NCI-H2081 (cell line): ENCODE measurements at places on chromosomes 4 and X.

GRCh38 chr4:8085491-8086117 is 73.0 kb downstream of the ABLIM2 start:
- peak; percentile 23 for DNase-seq

DNA sequence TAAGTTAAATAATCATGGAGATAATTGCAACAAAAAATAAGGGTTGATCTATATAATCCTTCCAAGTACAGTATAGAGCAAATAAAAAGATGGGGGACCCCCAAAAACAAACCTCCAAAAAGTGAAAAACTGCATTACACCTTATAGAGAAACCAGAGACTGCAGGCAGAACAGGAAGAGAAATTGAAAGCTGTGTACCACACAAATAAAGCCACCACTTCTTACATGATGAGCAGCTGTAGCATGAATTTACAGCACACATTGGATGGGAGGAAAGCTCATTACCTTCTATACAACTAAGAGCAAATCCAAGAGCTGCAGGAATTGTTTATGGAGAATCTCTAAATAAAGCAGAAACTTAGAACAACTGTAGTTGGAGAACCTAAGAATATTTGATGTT is 152.4 kb upstream of the PDE5A start:
- DNase-seq = no peak

- DNase-seq = peak; percentile 15
These were observed 70.8 kb upstream of the HHIP start for GRCh38 chr4:144575181-144575580.

DNA sequence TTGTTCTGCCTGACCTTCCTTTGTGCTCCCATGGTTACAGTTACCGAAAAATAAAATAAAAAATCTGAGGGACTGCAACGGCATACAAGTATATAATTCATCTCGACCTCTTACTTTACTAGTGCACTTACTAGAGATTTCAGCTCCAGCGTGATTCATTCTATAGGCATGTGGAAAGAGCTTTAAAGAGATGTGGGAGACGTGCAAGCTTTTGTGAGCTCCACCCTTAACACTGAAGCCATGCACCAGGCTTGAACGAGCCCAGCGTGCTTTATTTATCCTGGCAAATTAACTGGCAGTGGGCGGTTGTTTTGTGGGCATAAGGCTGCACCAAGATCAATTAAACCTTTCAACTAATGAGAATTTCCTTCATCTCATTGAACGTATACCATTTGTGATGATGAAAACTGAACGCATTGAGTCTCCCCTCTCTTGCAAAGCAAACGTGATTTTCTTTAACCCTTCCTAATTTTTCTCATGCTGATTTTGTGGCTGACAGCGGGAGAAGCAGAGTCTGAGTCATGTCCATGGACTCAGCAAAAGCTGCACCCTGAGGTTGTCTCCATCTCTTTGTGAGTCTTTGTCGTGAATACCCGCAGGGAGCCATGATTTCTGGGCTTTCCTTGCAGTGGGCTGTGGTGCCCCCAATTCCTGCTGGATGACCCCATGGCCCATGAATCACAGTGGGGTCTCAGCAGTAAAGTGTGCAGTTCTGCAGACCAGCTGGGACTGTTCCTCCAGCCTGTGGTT is 60.1 kb downstream of the MXRA5 start:
- no peak for DNase-seq

GRCh38 chrX:15946783-15947580 is 92.4 kb upstream of the AP1S2 start:
- no peak for DNase-seq

DNA sequence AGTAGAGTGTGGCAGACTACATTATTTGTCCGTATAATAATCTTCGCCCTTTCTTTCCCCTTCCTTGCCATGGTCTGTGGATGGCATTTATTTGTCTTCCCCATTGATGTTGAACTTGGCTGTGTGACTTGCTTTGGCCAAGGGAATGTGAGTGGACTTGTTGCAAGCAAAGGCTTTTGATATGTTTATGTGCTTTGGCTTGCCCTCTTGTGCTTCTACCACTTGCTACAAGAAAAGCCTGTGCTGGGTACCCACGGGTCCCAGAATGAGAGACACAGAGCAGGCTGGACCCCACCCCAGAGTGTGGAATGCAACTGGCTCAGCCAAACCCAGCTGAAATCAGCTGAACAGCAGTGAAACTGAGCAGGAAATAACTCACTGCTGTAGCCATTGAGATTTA is 63.0 kb downstream of the FAM184B start:
- DNase-seq = no peak

GRCh38 chr4:113397114-113397701 is 347.8 kb downstream of the ANK2 start:
- DNase-seq = no peak

DNA sequence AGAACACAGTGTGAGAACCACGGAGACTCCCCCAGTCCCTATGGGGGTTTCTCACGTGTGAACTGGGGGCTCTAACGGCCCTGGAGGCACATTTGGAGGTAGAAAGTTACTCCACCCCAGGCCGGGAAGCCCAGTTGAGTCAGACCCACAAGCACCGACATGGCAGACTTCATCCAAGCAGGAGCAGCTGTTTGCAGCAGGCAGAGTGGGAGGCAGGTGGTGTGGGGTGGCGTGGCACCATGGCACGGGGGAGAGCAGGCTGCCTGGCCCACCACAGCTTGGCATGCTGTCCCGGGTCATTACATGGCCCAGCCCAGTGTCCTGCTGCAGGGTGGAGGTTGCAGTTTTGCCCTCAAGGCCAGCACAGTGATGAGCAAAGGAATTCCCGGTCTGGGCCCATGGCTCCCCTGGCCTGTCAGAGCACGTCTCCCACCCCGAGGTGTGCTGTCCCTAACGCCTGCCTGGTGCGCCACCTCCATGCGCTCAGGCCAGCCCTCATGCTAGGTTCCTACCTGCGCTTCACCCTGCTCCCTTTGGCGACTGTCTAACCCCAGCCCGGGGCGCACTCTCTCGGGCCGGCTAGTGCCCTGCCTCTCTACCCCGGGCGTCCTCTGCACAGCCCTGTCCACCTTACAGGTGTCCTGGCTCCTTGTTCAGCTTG is 90.6 kb upstream of the AFAP1 start:
- no peak for DNase-seq

DNA sequence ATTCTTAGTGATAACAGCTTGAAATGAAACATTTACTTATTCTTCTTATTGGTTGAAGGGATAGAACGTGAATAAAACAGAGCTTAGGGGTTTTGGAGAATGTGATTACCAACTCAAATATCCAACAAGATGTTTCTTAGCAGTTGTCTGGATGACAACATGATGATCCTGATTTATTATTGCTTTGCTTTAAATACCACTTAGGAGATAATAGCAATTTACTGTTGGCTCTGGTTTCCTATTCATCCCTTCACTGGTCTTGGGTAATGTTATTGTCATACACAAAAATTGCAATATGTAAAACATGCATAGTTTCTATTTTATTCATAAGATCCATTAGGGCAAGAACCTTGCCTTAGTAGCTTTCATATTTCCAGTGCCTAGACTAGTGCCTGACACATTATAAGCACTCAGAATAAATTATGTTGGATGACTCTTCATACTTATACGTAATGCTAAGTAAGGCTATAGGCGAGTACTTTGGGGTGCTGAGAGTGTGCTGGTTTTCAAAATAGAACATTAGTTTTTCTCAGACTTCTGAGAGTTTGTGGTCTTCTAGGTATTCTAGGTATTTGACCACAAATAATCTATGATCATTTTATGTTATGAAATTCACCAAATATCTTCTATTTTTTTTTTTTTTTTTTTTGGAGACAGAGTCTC is 58.6 kb upstream of the PGRMC2 start:
- DNase-seq = no peak

GRCh38 chr4:82644734-82645126 is 82.9 kb upstream of the TMEM150C start:
- DNase-seq = no peak

DNA sequence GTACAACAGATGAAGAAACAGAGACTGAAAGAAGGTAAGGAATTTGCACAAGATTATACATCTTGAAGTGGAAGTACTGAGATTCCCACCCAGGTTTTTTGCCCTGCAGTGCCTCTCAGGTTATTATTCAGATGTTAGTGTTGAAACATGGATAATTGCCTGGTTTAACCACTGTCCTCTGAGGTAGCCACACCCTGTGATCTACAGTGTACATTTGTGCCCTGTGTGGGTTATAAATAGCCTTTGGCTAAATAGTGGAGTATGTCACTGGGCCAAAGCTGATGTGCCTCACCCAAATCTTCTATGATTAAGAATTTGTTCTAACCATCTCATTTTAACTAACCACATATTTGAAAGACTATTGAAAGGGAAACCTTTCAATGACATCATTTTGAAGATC is 5.4 kb upstream of the ASB5 start:
- no peak for DNase-seq

GRCh38 chr4:28973587-28974350 is 1746.4 kb upstream of the PCDH7 start:
- no peak for DNase-seq

DNA sequence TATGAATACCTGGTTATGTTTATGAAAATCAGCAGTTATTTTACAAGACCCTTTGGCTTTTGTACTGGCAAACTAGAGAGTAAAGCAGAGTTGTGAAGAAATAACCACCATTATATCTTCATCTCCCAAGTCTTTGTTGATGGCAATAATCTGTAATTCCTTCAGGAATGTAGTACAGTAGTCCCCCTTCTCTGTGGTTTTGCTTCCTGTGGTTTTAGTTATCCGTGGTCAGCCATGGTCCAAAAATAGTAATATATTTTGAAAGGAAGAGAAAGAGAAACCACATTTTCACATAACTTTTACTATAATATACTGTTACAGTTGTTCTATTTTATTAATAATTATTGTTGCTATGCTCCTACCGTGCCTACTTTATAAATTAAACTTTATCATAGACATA is 27.8 kb downstream of the BANK1 start:
- DNase-seq = no peak

GRCh38 chr4:26212528-26212927 is 108.3 kb upstream of the RBPJ start:
- no peak for DNase-seq

- DNase-seq = no peak
These were observed 2.1 kb upstream of the SRPK3 start for GRCh38 chrX:153778684-153779101.

DNA sequence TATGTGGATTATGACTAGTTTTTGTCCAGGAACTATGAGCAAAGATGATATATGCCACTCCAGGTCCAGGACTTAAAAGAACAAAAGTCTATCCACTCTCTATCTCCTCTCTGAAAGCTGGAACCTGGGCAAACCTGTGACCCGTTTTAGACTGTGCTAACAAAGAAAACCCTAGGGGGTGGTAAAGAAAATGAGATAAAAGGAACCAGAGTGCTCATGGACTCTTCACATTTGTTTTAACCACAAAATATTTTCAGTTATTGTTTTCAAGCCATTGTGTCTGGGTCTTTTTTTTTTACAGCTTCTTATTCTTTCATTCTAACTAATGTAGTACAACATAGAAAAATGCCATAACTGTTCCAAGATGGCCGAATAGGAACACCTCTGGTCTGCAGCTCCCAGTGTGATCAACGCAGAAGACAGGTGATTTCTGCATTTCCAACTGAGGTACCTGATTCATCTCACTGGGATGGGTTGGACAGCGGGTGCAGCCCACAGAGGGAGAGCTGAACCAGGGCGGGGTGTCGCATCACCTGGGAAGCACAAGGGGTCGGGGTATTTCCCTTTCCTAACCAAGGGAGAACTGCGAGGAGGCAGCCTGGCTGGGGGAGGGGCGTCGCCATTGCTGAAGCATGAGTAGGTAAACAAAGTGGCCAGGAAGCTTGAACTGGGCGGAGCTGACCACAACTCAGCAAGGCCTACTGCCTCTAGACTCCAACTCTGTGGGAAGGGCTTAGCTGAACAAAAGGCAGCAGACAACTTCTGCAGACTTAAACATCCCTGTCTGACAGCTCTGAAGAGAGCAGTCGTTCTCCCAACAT is 45.1 kb downstream of the CHM start:
- no peak for DNase-seq

- no peak for DNase-seq
These were observed 14.0 kb downstream of the CXCL2 start for GRCh38 chr4:74084984-74085383.

DNA sequence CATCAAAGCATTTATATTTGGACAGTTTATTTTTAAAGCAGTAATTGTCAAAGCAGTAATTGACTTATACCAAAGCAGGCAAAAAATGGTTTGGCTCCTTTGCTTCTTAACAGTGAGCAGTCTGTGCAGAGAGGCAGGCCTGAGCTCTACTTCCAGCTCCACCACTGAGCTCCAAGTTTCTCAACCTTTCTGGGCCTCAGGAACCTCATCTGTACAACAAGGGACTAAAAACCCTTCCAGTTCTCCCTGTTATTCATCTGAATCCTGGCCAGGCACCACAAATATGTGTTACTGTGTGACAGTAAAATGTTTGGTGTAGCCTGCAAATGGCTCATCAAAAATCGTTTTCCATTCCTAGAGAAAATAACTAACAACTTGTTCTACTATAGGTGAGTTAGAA is 88.7 kb upstream of the TTC29 start:
- no peak for DNase-seq

GRCh38 chr4:93771640-93772411 is 56.7 kb upstream of the ATOH1 start:
- no peak for DNase-seq

DNA sequence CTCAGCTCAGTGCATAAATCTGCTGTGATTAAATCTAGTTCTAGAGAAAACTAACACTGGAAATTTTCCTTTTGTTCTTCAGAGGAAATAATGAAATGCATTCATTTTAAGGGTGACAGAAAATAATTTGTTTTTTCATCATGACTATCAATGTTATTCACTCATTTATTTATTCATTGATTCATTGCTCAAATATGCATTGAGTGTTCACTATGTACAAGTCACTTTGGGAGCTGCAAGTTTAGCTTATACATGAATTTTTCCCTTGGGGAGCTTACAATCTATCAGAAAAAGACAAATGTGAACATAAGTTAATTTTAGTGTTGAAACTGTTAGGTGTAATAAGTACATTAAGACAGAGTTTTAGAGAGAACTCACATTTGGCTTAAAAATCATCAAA is 897.8 kb downstream of the CENPC start:
- DNase-seq = no peak
